ENCODE measurements at places on chromosomes 5 and 9.

DNA sequence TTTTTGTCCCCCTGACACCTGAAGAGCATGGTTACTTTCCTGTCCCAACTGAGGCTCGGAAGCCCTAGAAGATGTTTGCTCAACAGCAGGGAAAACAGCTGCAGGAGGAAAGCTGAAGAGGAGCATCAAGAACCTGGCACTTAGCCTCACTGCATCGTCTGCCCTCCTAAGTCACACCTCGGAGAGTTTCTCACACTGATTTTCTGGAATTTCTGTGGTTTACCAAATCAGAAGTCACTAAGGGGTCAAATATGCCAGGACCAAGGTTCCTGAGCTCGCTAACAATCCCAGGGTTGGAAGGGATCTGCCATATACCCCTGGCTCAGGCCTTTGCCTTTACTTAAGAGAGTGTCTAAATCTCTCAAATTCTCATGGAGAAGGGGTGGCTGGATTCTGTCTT, 5.3 kb downstream of the IL12B start:
- no peak for DNase-seq

DNA sequence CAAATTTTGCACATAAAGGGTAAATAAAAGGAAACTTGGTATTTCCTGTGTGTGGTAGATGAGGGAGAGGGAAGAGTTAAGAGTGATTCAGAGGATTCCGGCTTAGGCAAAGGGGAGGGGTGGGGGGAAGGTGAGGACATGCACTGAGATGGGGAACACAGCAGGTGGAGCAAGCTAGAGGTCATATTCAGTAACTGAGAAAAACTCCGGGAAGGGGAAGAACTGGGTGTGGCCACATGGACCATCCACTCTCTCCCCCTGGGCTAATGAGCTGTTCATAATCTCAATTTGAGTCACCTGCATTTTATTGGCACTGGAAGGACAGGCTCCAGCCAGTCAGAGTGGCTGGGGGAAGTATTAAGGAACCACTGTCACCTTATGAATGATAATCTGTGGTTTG, 45.1 kb upstream of the UGCG start:
- peak; percentile 98 for DNase-seq

- DNase-seq = peak; percentile 99
These were observed at the start of gene SH3GLB2 for GRCh38 chr9:129028192-129028966. Gene SH3GLB2, minus strand, starts transcription at chr9:129028331. Its CDS starts 177 bp downstream, at chr9:129028154.

- no peak for DNase-seq
These were observed 31.6 kb upstream of the ANGPTL2 start for GRCh38 chr9:127154003-127154389.

GRCh38 chr9:12185856-12186255, 507.3 kb upstream of the TYRP1 start:
- DNase-seq = peak; percentile 4

DNA sequence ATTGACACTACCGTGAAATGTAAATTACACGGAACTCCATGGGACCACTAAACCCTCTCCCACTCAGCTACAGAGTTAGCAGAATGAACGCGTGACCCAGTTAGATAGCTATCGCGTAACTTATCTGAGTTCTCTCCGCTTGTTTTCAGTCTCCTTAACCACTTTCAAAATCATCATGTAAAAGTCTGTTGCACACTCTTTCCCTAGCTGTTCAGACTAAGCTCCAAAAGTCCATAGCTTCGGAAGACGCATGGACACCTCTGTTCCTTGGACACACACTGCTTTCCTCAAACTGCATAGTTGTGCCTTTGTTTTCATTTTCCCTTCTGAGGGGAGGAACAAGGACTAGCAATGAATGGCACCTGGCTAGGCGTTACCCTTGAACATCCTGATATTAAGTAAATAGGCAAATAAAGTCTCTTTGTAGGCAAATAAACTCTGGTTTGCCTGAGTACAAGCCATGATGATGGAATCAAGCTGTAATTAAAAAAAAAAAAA, 83.3 kb downstream of the DAPK1 start:
- DNase-seq = no peak

DNA sequence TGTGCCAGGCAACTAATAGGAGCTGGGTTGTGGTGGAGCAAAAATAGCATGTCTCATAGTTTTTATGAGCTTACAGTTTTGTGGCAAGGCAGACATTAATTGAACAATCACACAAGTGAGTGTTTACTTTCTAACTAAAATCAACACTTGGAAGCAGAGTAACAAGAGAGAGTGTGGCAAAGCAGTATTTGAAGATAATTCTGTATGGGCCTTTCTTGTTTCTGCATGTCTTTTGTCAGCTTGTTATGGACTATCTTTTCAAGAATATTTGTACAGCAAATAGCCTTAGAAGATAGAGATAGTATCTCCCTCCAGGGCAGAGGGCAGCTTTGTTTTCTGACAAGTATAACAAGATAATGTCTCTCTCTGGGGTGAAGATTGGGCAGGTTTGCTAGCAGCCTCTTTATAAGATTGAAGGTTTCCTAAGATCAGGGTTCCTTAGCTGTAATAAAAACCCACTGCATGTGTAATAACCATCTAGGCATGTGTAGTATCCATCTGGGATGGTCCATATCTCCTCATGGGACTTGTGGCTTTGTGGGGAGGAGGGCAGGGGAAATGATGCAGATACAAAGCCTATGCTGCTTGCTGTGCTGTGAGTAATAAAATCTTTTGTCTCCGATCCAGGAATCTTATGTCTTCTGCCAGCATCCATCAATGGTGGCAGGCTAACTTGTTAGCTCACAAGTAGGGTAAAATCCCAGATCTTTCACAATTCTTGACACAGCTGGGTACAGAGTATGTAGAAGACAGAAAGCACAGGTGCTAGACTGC, 479.9 kb downstream of the KDM4C start:
- DNase-seq = no peak

- no peak for DNase-seq
These were observed 15.6 kb downstream of the NDUFA8 start for GRCh38 chr9:122143876-122144405.

GRCh38 chr5:120456006-120456405, 8.1 kb upstream of the PRR16 start:
- DNase-seq = no peak

DNA sequence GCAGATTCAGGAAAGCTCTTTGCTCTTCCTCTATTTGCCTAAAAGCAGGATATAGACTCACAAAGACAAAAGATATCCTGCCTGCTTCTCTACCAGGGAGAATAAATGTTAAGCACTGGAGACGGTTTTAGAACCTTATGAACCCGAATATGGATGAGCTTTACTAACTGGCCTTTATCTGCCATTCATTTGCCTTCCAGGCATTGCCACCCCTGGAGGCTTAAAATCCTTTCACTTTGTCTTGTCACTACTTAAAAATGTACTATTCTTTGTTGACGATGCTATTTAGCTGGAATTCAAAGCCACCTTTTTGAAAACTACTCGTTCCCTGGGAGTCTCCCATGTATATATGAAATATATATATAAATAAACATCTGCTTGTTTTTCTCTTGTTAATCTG, 23.2 kb upstream of the LVRN start:
- DNase-seq = no peak

GRCh38 chr9:121368745-121369144, 1.3 kb downstream of the STOM start:
- DNase-seq = no peak

- no peak for DNase-seq
These were observed 140.4 kb upstream of the SPDL1 start for GRCh38 chr5:169442913-169443784.

DNA sequence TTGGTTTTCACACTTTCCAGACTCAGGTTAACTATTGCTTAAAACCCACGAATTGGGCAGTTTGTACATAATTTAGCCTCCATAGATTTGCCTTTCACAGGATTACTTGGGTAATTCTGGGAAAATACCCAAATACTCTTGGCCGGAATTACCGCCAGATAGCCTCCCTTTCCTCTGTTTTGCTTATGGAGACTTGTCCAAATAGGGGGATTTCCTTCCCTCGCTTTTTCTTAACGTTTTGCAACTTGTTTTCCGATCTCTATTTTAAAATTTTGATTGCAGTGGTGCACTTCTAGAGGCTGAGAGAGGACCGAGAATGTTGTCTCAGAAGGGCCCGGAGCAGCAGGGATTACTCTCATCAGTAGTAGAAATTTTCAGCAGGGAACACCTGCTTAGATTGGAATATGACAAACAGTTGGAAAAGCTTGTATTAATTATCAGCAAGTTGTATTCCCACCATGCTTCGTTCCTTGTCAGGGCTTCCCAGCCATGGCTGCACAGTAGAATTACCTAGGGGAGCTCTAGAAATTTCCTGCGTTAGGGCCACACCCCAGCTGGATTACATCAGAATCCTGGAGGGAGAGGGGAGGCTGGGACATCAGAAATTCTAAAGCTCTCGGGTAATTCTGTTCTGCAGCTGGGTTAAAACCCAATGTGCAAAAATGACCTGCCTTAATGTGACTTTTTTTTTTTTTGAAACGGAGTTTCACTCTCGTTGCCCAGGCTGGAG, 329.1 kb downstream of the SH3GL2 start:
- no peak for DNase-seq

DNA sequence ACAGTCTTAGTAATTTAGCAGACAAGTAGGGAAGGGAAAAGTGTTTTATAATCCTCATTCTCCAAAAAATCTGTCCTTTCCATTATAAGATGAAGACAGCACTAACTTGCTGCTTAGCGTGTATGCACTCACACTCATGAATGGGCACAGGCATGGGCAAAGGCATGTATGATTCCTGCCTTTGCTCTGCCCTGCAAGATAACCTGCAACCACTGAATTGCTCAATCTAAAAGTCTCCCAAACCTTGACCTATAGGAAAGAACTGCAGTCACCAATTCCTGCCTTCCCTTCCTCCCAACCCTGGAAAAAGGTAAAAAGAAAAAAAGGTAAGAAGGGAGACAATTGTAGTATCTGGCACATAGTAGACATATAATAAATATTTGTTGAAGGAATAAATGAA, 40.8 kb downstream of the ELL2 start:
- DNase-seq = no peak

GRCh38 chr5:14608169-14608568, 26.6 kb downstream of the OTULINL start:
- DNase-seq = no peak

GRCh38 chr9:121699571-121700164, 48.2 kb downstream of the DAB2IP start:
- DNase-seq = no peak

GRCh38 chr5:54470677-54471076, 15.2 kb downstream of the HSPB3 start:
- DNase-seq = no peak

DNA sequence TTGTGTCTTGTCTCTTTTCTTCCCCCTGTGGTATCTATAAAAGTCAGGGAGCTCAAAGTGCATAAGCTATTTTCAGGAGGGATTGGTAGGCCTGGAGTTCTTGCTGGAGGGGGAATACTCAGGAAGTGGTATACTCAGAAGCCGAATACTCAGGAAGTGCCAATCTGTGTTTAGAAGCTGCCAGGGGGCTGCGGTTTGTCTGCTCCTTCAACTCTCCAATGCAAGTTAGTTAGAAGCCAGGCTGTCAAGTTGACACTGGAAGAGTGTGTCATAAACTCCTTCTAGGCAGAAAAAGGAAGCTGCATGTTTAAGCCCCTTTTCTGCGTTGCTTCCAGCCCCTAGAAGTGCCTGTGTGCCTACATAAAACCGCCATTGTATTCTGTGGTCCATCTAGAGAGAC, 366.5 kb downstream of the TAF11L14 start:
- DNase-seq = no peak

DNA sequence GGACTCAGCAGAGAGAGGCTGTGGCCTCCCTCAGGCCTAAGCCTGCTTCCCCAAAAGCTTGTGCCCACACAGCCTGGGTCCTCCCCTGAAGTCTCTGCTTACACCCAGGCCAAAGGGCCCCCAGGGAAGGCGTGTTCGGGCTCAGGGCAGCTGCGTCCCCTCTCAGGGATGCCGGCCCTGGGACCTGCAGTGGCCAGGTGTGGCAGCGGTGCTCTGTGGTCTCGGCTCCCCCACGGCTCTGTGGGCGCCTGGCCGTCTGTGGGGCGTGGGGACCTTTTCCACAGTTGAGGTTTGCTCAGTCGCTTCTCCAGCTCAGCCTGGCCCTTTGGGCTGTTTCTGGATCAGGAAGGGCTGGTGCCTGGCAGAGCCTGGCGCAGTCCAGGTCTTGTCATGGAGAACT, 75.9 kb downstream of the RXRA start:
- no peak for DNase-seq
